Fibroblast of upper back skin (primary cell): ENCODE measurements at places on chromosomes 1 and 21.

- DNase-seq: no peak
Observed at GRCh38 chr1:21100481-21100921, 76.2 kb downstream of the EIF4G3 start.

GRCh38 chr1:215776336-215776735 lies 209.2 kb downstream of the KCTD3 start:
- DNase-seq: no peak

GRCh38 chr1:49190138-49190537 lies 413.4 kb upstream of the BEND5 start:
- DNase-seq: no peak

GRCh38 chr1:203843435-203843834 lies 18.0 kb upstream of the SNRPE start:
- DNase-seq: no peak
